ENCODE measurements at places on chromosomes 5 and 9.

GRCh38 chr5:129461711-129462332 lies 1.7 kb downstream of the ADAMTS19 start:
- DNase-seq = no peak

- DNase-seq = no peak
Observed at GRCh38 chr5:39624268-39624886, 199.6 kb upstream of the DAB2 start.

- no peak for DNase-seq
Observed at GRCh38 chr5:89769975-89770374, 639.6 kb downstream of the CETN3 start.

DNA sequence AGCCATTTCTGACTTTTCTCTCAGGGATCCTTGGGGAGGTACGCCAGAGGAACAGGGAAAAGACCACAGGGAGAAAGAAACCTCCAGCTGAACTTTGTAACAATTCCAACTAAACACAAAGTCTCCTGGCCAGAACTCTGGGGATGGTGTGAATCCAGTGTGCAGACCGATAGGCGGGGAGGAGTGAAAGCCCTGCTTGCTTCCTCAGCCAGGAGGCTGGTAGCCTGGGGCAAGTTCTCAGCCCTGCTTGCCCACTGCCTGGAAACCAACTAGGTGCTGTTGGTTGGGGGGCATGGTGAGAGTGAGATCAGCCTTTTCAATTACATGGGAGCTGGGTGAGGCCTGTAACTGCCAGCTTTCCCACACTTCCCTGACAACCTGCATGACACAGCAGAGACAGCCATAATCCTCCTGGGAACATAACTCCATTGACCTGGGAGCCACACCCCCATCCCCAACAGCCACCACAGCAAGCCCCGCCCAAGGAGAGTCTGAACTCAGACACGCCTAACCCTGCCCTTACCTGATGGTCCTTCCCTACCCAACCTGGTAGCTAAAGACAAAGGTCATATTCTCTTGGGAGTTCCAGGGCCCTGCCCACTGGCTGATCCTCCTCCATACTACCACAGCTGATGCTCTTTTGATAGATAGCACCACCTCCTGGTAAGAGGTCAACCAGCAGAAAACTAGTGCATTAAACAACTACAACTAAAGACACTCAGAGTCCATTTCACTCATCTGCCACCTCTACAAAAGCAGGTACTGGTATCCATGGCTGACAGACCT lies 100.1 kb upstream of the TNFAIP8 start:
- no peak for DNase-seq

GRCh38 chr9:131799177-131799823 lies 59.4 kb upstream of the RAPGEF1 start:
- peak; percentile 41 for DNase-seq

DNA sequence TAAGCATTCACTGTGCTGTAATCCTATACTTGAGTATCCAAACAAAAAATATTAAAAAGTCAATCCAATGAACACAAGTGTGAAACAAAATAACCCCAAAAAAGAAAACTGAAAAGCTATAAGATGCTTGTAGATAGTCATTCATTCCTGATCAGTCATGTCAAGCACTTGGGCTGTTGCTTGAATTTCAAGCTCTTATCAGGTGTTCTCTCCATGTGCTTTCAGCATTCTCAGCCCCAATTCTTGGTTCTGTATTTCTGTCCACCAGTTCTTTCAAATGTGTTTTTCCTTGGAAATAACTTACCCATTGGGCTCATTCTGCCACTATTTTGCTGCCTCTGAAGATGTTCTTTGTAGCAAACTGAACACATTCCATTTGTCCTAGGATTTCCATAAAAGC lies 4.7 kb downstream of the ZFAND5 start:
- DNase-seq = no peak

GRCh38 chr9:81564632-81565031 lies 124.7 kb downstream of the TLE1 start:
- no peak for DNase-seq

GRCh38 chr5:77893225-77893860 lies 117.2 kb upstream of the TBCA start:
- DNase-seq = no peak

GRCh38 chr5:157336423-157336744 lies 70.5 kb downstream of the CYFIP2 start:
- no peak for DNase-seq

DNA sequence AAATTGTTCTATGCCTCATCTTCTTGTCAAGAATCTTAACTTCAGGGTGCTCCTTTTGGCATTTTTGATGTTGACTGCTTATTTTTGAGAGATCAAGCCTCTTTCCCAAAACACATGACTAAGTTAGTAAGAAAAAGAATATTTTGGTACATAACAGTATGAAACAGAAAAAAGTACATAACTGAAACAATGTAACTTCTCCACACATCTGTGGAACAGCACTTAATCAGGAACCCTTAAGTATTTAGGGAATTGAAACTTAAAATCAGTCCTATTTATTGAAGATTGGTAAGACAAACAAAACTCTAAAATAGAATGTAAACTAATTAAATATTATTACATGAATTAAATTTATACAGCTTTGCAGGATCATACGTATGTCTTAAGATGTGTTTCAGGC lies 103.4 kb downstream of the MELK start:
- no peak for DNase-seq

DNA sequence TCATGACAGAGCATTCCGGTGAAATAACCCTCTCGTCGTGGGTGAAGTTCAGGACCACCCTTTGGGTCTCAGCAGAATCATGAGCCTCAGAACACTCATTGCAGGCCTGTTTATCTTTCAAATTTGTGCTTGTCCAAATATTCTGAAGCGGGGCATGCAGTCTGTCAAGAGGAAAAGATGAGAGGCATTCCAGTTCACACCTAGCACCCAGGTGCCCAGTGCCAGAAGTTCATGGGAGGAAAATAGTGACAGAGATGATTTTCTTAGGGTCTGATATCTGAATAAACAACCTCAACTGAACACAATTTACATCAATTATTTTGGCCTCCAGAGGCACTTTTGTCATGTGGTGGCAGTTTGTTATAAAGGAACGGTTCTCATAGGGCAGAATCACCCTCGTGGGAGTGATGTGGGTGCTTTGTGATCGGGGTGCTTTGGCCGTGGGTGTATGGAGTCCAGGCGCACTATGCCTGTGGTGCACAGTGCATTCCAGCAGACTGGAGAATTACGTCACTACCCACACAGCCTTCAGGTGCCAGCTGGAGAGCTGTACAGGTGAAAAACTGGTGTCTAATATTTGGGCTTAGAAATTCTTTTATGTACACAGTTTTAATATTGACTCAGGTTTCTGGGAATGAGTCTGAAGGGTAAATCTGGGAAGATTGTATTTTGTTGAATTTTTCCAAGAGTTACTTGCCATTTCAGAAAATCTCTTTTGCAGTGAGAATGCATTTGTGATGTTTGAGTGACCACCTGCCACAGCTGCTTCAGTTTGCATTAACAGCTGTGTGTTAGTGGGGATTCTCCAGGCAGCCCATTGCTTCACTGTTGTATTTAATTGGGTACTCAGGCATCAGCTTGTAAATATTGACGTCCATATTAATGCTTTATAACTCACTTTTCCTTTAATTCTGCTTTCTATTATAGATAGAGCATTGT lies 289.3 kb downstream of the FANCC start:
- DNase-seq = no peak

- DNase-seq = no peak
Observed at GRCh38 chr9:36158122-36158521, 11.1 kb upstream of the CCIN start.

GRCh38 chr5:140883927-140884697 lies 2.2 kb downstream of the PCDHA13 start:
- DNase-seq = no peak

- DNase-seq = no peak
Observed at GRCh38 chr5:104650313-104651055, 1087.9 kb upstream of the NUDT12 start.

DNA sequence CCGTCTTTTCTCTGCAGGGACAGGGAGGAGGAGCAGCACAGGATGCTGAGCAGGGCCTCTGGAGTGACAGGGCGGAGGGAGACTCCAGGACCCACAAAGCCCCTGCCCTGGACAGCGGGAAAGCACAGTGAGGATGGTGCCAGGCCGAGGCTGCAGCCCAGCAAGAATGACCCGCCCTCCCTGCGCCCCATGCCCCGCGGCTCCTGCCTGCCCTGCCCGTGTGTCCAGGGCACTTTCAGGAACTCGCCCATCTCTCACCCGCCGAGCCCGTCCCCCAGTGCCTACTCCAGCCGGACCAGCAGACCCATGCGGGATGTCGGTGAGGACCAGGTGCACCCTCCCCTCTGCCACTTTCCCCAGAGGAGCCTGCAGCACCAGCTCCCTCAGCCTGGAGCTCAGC lies 9.1 kb upstream of the EXOC3 start:
- DNase-seq = peak; percentile 15

GRCh38 chr5:96861076-96861475 lies 15.2 kb upstream of the ERAP2 start:
- DNase-seq = no peak

GRCh38 chr9:95413793-95414192 lies 96.3 kb upstream of the FANCC start:
- no peak for DNase-seq

DNA sequence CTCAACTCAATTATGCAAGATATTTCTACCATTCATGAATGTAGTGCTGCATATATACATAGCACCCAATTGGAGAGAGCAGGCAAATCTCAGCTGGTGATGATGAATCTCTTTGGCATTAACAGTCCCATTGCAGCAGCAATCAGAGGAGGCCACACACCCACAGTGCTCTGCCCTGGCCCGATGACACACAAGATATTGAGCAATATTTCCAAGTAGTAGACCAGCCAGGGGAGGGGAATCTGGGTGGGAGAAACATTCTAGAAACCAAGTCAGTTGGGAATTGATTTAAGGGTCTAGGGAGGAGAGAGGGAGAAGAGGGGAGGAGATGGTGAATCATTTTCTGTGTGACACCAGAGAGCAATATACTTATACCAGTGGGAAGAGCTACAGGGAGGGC lies 14.9 kb upstream of the C5orf63 start:
- no peak for DNase-seq

DNA sequence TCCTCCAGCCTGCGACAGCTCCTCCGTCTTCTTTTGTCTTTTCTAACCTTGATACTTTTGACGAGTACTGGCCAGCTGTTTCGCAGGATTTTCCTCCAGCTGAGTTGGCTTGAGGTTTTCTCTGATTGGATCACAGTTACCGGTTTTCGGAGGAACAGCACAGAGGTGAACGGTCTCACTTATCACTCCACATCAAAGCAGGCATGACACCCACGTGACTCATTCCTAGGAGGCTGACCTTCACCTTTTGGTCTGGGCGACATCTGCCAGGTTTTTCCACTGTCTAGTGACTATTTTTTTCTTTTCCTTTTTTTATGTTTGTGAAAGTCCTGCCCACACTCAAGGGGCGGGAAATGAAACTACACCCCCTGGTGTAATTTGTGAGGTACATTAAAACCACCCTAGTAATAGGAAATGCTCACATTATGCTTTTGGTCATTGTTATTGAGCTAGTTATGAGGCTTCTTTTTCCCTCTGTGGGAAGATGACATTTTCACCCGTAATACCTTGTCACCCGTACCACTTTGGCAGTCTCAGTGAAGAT lies 319.2 kb downstream of the GADD45G start:
- DNase-seq = no peak

DNA sequence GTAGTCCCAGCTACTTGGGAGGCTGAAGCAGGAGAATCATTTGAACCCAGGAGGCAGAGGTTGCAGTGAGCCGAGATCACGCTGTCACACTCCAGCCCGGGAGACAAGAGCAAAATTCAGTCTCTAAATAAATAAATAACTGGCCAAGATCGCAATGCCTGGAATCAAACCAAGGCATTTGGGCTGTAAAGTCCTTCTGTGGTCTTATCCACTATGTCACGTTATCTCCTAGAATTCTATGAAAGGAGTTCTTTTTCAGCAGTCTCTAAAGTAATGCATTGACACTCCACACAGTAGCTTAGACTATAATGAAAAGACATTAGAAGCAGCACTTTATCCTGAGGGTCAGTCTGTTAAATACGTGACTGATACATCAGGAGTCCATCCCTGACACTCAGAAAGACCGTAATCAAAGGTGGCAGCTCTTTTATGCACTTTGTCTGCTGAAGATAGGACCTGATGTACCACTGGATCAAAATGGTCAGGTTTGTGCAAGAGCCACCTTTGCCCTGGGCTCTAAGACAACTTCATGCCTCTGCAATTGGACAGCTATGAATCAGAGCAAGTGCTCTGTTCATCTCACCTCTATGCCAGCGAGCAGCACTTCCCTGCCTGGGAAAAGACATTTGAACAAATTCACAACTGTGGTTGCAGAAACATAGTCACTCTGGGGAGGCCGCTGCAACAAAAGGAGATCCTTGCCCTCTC lies 31.7 kb upstream of the GNA14 start:
- DNase-seq = no peak

DNA sequence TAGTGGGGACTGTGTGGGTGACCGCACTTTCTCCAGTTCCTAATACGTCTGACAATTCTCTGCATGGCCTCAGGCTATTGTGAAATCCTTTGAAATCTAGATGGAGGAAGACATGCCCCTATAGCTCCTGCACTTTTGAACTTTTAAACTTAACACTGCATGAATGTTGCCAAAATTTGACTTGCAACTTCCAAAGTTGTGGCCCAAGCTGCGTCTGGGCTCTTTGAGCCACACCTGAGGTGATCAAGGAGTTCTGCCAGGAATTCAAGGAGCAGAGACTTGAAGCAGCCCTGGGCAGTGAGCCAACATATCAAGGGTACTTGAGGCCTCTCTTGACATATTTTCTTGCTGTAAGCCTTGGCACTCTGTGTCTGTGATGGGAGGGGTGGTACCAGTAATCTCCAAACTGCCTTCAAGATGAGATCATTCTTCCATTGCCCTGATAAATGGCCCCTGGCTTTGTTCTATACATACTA lies 1336.1 kb upstream of the CDH9 start:
- DNase-seq = no peak

GRCh38 chr9:111975709-111976108 lies 79.1 kb downstream of the UGCG start:
- no peak for DNase-seq

- DNase-seq = no peak
Observed at GRCh38 chr5:107457138-107457537, 213.6 kb downstream of the EFNA5 start.

DNA sequence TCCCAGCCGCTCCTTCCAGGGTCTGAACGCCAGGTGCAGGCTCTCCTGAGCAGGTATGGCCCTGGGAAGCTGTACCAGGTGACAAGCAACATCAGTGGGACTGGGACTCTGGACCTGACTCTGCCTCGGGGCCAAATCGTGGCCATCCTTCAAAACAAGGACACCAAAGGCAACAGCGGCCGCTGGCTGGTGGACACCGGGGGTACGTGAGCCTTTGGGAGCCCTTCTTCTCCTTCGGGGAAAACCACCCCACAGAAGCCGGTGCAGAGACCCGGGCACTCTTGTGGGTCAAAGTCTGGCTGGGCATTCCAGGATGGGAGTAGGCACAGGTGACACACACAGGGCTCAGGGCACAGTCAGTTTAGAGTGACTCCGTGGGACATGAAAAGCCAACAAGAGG lies 45.8 kb downstream of the ARHGEF37 start:
- DNase-seq = no peak

DNA sequence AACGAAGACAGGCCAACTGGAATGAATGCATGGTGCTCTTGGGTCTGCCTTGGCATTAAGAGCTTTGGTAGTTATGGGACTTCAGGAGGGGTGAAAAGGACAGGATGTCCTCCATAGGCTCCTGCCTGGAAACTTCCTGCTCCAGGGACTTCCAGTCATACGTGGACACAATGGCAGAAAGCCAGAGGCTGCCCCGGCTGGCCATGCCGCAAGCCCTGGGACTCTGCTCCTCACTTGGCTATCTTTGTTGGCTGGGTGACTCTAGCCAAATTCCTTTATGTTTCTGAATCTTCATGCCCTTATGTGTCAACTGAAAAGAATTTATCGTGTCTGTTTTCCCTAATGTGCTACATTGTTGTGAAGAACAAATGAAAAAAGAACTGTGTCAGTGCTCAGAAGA lies 136.9 kb downstream of the SIL1 start:
- DNase-seq = no peak

All from naive thymus-derived CD8-positive, alpha-beta T cell (primary cell).